ENCODE measurements at places on chromosomes 2 and 18. TPM values are rescaled to one million over a fixed set of nuclear protein-coding genes. Genes with fewer than 3 reads are reported as not detected.

The SP140L gene
- 5.4 TPM for polyA plus RNA-seq

The FBXO15 gene
- polyA plus RNA-seq: 0.64 TPM

The TXNDC2 gene
- not detected for polyA plus RNA-seq

The WDR7 gene
- polyA plus RNA-seq: 8.9 TPM

The TUBA4B gene
- polyA plus RNA-seq: not detected

The ZNF397 gene
- 39.3 TPM for polyA plus RNA-seq

The IL36A gene
- polyA plus RNA-seq: not detected

- no peaks in the 10 kb centered on the region for H3K27me3 ChIP-seq
- peaks cover 11% of the 10 kb centered on the region for H3K4me1 ChIP-seq
- DNase-seq: no peak
These were observed 82.1 kb downstream of the RNF144A start for GRCh38 chr2:6999211-6999877.

GRCh38 chr2:15714609-15715008 is 122.9 kb downstream of the DDX1 start:
- H3K36me3 ChIP-seq: no peaks in the 10 kb centered on the region
- no peaks in the 10 kb centered on the region for H3K4me1 ChIP-seq
- H3K27me3 ChIP-seq: no peaks in the 10 kb centered on the region
- no peak overlapping the region for H3K27ac ChIP-seq
- H3K4me3 ChIP-seq: no peak overlapping the region

GRCh38 chr2:83113953-83114352 is 1345.1 kb downstream of the SUCLG1 start:
- no peaks in the 10 kb centered on the region for H3K27me3 ChIP-seq
- peak overlapping the region; percentile 22 for H3K27ac ChIP-seq
- DNase-seq: peak; percentile 27
- no peak overlapping the region for H3K4me3 ChIP-seq

- peaks cover 71% of the 10 kb centered on the region for H3K27me3 ChIP-seq
- no peak overlapping the region for H3K27ac ChIP-seq
- no peaks in the 10 kb centered on the region for H3K36me3 ChIP-seq
- peaks cover 27% of the 10 kb centered on the region for H3K4me1 ChIP-seq
These were observed 2.3 kb upstream of the BCL11A start for GRCh38 chr2:60555783-60556139.

DNA sequence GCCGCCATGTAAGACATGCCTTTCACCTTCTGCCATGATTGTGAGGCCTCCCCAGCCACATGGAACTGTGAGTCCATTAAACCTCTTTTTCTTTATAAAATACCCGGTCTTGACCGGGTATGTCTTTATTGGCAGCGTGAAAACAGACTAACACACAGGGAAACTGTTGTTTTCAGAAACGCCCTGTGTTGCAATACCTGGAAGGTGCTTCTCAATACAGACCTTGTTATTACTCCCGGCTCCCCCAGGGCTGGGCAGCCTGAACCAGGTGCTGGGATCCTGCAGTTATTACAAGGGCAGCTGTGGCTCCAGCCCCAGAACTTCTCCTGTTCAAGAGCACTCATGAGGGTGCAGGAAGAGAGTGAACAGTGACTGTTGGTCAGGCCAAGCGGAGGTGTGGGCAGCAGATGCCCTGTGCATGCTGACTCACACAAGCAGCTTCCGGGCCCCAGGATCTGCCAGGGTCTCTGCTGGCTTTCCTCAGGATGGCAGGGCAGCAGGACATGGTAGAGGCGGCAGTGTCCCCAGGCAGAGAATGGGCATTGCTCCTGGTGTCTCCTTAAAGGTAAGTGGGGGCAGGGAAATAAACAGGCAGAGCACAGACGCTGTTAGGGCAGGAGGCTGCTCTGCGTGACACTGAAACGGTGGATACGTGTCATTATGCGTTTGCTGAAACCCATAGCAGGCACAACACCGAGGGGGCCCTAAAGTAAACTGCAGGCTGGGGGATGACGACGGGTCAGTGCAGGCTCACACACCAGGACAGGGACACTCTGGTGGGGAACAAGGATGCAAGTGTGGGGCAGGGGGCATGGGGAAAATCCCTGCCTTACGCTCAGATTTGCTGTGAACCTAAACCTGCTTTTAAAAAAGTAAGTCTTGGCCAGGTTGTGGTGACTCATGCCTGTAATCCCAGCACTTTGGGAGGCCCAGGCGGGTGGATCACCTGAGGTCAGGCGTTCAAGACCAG is 89.1 kb downstream of the NDUFA10 start:
- H3K4me3 ChIP-seq: no peak overlapping the region
- no peak for DNase-seq
- H3K27me3 ChIP-seq: peaks cover 3% of the 10 kb centered on the region
- no peaks in the 10 kb centered on the region for H3K36me3 ChIP-seq
- H3K27ac ChIP-seq: no peak overlapping the region
- no peaks in the 10 kb centered on the region for H3K4me1 ChIP-seq

DNA sequence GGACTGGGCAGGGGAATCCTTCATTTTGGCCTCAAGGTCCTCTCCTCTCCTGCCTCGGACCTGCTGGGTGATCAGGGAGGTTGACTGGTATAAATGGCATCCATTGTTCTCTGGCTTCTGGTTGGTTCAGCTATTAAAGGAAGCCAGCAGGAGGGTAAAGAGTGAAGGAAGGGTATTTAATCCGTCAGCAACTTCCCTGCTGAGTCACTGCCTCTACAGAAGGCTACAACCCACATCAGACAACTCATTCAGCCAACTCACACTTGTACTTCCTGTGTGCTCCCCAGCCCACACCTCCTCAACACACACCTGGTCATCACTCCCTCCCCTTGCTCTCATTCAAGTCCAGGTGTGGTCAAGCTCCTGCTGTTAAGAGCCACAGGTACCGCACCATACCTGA is 68.3 kb upstream of the MRPS9 start:
- H3K4me3 ChIP-seq: no peak overlapping the region
- no peaks in the 10 kb centered on the region for H3K27me3 ChIP-seq
- H3K4me1 ChIP-seq: no peaks in the 10 kb centered on the region
- no peaks in the 10 kb centered on the region for H3K36me3 ChIP-seq
- no peak overlapping the region for H3K27ac ChIP-seq
- DNase-seq: no peak

GRCh38 chr18:285817-286216 is 18.0 kb upstream of the THOC1 start:
- DNase-seq: no peak
- no peaks in the 10 kb centered on the region for H3K36me3 ChIP-seq
- H3K4me1 ChIP-seq: no peaks in the 10 kb centered on the region
- H3K27me3 ChIP-seq: no peaks in the 10 kb centered on the region

DNA sequence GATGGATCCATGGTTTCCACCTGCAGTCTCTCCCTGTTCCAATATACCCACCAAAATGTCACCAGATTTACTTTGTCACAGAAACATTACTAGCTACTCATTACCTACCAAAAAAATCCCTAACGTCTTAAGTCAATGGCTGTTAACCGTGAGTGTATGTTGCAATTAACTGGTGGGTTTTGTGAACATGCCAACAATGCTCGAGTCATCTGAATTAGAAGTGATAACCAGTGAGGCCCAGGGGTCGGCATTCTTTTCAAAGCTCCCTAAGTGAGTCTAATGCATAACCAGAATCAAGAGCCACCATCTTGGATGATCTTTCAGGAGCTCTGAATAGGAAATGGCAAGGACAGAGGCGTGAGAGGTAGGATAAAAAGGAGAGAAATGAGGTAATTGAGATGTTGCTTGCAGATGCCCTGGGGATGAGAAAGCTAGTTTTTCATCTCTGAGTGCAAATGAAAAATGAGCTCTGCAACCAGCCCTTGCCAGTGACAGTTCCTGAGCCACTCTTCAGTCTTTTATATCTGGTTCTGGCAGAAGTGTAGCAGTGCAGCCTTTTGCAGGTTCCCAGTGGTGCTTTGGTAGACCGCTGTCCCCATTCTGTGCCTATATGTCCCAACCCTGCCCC is 130.0 kb upstream of the RND3 start:
- no peak overlapping the region for H3K4me3 ChIP-seq
- peak overlapping the region; percentile 53 for H3K27ac ChIP-seq
- no peaks in the 10 kb centered on the region for H3K27me3 ChIP-seq
- peaks cover 13% of the 10 kb centered on the region for H3K4me1 ChIP-seq

- H3K27me3 ChIP-seq: peaks cover 2% of the 10 kb centered on the region
- H3K36me3 ChIP-seq: no peaks in the 10 kb centered on the region
- H3K4me3 ChIP-seq: no peak overlapping the region
- no peak for DNase-seq
These were observed 91.5 kb downstream of the MYCN start for GRCh38 chr2:16031848-16032159.

GRCh38 chr2:140256080-140256479 is 1475.9 kb upstream of the NXPH2 start:
- no peaks in the 10 kb centered on the region for H3K4me1 ChIP-seq
- no peak overlapping the region for H3K27ac ChIP-seq
- no peak overlapping the region for H3K4me3 ChIP-seq

- peaks cover 4% of the 10 kb centered on the region for H3K36me3 ChIP-seq
- H3K27ac ChIP-seq: no peak overlapping the region
- H3K27me3 ChIP-seq: no peaks in the 10 kb centered on the region
- peaks cover 6% of the 10 kb centered on the region for H3K4me1 ChIP-seq
- peak; percentile 48 for DNase-seq
- no peak overlapping the region for H3K4me3 ChIP-seq
These were observed 46.3 kb downstream of the NOP58 start for GRCh38 chr2:202311823-202312388.

DNA sequence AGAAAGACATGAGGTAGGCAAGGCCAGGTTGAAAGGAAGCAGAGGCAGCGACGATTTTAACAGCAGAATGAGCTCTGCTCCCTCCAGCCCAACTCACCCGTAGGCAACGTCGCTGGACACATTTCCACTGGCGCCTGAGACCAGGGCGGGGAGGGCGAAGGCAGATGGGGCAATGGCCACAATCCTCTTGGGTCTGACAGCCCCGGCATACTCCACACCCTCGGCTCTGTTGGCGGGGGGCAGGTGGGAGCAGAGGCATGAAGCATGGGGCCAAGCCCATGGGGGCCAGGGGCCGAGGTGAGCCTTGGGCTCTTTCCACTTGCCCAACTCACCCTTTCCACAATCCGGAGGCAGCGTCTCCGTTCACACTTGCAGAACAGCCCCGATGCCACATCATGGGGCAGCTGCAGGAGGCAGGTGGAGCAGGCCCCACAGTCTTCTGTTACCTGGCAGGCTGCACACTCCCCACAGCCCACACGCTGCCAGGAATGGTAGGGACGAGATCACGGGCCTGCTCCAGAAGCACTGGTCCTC is 5.8 kb downstream of the MBD1 start:
- H3K27me3 ChIP-seq: no peaks in the 10 kb centered on the region
- H3K27ac ChIP-seq: no peak overlapping the region
- no peak for DNase-seq
- H3K4me3 ChIP-seq: no peak overlapping the region

DNA sequence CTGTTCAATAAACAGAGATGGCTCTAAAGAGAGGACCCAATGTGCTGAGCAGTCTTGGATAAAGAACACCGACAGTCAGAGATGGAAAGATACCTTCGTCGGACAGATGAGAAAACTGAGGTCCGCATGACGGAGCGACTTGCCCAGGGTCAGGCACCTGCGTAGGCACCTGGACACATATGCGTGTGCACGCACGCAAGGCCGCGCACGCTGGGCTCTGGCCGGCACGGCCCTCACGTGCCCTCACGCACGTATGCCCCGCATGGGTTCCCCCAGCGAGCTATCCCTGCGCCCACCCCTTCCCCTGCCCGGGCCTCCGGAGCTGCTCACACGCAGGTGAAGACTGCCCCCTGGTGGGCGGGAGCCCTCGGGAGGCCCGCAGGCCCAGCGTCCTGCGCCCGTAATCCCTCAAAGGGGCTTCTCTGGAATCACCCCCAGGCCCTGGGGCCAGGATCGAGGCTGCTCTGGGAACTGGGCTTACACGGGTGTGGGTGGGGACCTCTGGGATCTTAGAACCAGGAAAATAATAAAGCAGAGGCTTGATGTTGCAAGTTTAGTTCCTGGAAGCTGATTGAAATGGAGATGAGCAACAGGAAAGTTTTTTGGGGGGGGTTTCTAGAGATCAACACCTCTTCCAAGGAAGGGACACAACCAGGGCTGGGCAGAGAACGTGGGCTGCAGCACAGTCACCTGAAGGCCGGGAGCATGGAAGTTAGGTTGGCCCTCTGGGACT is 246.3 kb downstream of the TNS1 start:
- DNase-seq: peak; percentile 84
- H3K4me3 ChIP-seq: peak overlapping the region; percentile 27
- H3K36me3 ChIP-seq: no peaks in the 10 kb centered on the region
- H3K4me1 ChIP-seq: peaks cover 28% of the 10 kb centered on the region
- H3K27me3 ChIP-seq: no peaks in the 10 kb centered on the region
- H3K27ac ChIP-seq: peak overlapping the region; percentile 29

DNA sequence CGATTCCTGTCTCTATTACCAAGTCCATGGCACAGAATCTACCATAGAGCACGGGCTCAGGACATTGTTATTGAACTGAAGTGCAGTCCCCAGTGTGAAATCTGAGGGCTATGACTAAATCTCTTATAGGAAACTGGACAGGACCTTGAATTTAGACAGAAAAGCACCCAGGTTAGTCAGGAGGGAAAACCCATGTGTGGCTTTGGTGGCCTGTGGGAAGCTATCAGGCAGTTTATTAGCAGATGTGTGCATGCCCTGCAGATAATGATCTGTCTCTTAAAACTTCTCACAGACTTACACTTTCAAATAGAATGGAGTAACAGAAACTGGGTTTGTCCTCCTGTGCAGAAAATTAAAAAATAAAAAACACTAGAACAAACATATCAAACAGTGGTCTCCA is 610.0 kb upstream of the RAB6C start:
- peaks cover 3% of the 10 kb centered on the region for H3K4me1 ChIP-seq
- no peaks in the 10 kb centered on the region for H3K36me3 ChIP-seq
- H3K4me3 ChIP-seq: no peak overlapping the region
- H3K27ac ChIP-seq: no peak overlapping the region

GRCh38 chr18:76697441-76697901 is 124.9 kb upstream of the ZNF236 start:
- H3K4me1 ChIP-seq: peaks cover 5% of the 10 kb centered on the region
- peak overlapping the region; percentile 78 for H3K27ac ChIP-seq
- peak overlapping the region; percentile 7 for H3K4me3 ChIP-seq
- no peaks in the 10 kb centered on the region for H3K27me3 ChIP-seq
- H3K36me3 ChIP-seq: no peaks in the 10 kb centered on the region
